NCI-H1048 (cell line): ENCODE measurements at places on chromosomes 5 and 9.

- DNase-seq, result no peak
Measured at GRCh38 chr9:104748359-104749031, 1.0 kb downstream of the NIPSNAP3A start.

DNA sequence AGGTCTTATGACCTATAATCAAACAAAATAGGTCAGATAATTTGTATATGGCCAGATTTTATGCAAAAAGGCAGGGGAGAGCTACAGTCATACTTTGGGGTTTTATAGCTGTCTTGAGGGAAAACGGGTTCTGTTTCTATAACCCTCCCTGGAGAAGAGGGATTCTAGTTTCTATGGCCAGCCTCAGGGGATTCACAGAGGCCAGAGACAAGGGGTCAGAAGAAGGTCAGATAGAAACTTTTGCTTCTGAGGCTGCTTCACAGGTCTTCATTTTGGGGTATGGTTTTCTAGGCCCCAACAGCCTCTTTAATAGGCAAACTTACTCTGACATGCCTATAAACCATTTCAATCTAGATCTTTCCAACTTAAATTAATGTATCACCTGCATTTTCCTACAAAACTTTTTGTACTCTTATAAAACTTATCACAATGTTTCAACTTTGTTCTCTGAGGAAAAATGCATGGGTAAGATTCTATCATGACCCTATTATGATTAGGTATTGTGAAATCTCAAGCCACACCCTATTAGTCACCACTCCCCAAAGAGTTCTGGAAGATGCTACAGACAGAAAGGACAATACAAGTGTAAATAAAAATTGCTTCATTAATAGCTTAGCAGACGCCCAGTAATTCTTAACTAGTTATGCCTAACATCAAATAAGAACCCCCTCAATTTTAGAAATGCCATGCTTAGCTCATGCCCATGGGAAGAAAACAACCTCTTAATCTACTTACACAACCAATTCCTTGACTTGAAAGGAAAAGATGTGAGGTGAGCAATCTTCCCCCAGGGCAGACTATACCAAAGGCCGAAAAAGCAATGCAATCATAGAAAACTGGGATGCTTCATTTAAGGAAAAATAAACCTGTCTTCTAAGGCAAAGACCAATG, 396.6 kb downstream of the TLR4 start:
- DNase-seq, result no peak

DNA sequence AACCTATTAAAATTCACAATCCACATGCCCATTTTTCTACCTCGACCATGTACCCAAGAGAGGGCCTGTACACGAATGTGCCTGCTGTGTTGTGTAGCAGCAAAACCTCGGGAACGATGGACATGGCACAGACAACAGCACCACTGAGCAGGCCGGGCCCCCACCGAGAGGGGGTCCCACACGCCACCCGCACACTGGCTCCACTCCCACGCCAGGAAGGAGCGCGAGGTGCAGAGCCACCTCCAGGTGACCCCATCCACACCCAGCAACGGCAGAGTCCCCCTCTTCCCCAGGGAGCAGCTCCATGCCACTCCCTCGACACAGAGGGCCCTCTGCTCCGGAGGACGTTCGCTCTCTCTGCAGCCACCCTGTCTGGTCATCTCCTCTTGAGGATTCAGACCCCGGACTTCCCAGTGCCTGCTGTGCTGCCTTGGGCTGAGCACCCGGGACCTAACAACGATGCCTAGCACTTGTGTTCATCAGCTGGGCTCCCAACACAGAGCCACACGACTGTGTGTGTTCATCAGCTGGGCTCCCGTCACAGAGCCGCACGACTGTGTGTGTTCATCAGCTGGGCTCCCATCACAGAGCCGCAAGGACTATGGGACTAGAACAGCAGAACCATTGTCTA, 25.3 kb upstream of the ADAMTS2 start:
- no peak for DNase-seq

DNA sequence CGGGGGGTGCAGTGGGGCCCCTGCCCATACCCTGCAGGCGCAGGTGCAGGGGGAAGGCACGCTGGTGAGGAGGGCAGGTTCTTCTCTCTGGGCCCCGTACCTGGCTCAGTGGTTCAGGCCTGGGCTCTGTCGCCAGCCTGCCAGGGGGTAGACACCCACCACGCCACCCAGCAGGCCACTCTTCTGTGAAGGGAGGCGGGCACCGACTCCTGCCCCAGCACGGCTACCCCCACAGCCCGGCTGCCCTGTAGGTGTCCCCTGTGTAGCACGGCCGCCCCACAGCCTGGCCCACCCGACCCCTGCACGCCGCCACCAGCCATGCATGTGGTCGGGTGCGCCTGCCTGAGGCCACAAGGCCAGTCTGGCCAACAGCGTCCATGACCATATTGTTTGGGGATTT, 1.7 kb downstream of the LCN6 start:
- DNase-seq, result no peak

DNA sequence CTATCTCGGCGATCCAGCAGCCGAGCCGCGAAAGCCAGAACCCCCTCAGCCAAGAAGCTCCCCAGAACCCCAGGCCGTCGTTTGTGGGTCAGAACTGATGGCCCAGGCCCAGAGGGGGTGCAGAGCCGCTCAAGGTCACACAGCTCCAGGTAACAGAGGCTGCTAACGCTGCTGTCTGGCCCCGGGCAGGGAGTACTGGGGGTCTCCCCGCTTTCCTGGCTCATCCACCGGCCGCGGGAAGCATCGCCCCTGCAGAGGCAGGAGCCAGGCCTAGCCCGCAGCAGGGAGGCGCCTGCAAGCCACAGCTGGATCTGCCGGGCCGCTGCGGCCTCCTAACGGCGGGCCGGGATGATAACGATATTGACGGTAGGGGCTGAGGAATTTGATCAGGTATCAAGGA, 39.4 kb upstream of the CTSV start:
- no peak for DNase-seq

DNA sequence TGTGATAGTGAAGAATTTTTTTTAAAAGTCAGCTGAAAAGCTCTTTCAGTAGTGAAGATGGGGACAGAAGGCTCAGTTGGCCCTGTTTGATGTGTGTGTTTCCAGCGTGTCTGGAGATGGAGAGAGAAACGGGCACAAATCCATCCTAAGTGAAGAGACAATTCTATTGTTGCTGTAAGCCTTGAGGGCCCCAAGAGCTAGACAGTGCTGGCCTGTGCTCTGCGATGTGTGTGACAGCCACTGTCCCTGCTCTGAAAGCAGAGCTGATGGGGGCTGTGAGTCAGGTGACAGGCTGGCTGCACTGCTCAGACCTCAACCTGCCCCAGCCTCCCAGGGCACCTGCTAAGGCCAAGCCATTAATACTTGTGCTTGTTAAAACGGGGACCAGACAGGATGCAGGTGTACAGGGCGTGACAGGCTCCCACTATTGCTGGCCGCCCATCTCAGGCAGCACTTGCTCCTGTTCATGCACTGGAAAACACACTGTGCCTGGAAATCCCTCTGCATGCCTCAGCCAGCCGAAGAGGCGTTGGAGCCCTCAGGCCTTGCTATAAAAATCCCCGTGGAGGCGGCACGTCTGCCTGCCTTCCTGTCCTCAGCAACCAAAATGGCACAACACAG, 44.6 kb upstream of the SEMA4D start:
- no peak for DNase-seq

GRCh38 chr5:92505925-92506324, 1075.1 kb downstream of the NR2F1-AS1 start:
- DNase-seq, result no peak

GRCh38 chr5:34674187-34674586, 18.1 kb downstream of the RAI14 start:
- DNase-seq, result no peak

DNA sequence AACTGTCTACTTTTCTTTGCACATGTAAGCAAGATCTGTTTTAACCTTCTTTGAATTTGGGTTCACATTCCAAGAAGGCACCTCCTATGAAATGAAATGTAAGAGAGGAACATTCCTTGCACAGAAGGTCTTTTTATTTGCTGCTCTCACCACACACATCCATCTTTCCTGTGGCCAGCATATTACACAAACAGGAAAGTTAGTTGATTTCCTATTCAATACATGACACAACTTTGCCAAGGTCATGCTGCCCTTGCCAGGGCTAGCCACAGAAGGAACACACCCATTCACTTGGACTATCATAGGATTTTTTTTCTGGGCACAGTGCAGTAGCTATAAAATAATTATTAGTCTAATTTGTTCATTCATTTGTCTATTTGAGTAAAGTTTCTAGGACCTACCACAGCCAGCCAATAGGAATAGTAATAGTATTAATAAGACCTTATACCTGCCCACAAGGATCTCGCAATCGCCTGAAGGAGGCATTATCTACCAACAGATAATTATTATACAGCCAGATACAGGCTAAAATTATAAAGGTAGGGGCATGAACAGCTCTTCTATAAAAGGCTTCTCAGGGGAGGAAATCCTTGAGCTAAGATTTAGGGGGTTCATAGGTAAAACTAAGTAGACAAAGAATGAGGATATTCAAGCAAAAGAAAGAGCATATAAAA, 78.1 kb upstream of the NREP start:
- DNase-seq, result no peak

- DNase-seq, result no peak
Measured at GRCh38 chr5:154755361-154756008, at the start of gene LARP1. Gene LARP1, plus strand, starts transcription at chr5:154755377. Its CDS starts 381 bp downstream, at chr5:154755758.

DNA sequence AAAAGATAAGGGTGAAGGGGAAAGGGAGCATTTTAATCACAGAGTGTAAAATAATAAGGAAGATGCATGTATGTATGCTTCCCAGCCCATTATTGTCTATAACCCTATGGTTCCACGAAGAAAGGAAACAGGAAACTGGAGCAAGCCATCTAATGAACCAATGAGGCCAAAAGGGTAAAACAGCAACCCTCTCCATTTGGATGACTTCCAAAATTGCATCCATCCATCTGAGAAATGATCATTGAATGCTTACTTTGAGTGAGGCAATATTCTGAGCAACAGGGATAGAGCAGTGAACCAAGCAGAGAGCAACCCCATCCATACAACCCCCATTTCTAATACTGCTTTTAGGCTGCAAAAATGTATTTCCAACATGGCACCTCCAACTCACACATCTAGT, 46.9 kb downstream of the ARL15 start:
- no peak for DNase-seq

DNA sequence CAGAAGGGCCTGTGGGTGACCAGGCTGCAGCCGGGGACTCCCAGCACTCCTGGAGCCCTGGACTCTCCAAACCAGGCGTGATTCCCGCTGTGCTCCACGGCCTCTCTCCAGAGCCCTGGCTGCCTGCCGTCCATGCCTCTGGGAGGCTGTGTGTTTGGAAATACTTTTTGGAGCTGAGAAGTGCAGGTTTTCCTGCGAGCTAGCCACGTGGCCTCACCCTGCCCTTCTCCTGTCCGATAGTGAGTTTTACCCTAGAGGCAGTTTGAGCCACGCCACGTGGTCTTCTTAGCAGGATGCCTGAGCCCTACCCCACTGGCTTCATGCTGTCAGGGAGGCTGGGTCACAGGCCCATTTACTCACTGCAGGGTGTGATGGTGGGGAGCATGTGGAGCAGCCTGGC, 71.3 kb downstream of the COL5A1 start:
- no peak for DNase-seq

GRCh38 chr5:150847334-150847695, 994 bp downstream of the IRGM start:
- no peak for DNase-seq

DNA sequence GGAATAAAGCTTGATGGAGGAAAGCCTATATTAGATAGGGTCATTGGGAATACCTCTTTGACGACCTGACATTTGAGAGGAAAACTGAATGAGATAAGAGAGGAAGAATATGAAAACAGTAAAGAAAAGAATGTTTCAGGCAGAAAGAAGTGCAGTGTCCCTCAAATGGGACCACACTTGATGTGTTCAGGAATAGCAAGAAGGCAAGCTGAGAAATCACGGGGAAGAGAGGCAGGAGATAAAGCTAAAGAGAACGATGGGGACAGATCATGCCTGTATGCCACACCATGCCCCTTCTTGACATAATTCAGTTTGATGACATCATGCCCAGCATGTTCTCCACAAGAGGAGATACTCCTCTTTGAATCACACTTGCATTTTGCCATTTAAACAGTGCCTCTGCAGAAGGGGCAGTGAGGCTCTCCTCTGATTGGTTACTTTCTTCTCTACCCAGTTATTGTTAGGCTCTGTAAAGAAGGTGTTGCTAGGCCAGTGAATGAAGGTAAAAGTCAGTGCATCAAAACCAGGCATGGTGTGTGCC, 7.6 kb downstream of the AP3S1 start:
- no peak for DNase-seq

- no peak for DNase-seq
Measured at GRCh38 chr5:108181975-108182374, 199.9 kb downstream of the FBXL17 start.

DNA sequence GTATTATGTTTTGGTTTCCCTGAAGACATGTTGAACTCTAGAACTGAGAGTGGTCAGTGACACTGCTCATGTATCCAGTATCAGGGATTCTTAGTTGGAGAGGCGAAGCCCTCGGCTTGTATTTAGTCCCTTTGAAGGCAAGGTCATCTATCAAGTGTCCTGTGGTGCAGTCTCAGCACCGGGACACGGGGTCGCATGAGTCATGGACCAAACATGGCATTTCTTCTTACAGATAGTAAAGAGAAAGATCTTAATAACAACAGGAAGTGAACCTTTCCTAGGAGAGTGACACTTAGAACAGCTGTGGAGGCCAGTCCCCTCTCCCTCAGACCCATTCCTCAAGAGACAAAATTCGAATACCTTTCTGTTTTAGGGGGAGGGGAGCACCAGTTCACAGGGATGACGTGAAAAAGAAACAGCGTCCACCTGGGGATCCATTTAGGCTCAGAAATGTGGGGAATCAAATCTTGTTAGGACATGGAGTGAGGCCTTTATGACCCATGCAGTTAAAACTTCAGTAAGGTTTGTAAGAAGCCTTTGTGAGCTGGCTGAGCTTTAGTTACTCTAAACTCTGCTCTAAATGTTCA, 86.5 kb downstream of the ADGRV1 start:
- no peak for DNase-seq

DNA sequence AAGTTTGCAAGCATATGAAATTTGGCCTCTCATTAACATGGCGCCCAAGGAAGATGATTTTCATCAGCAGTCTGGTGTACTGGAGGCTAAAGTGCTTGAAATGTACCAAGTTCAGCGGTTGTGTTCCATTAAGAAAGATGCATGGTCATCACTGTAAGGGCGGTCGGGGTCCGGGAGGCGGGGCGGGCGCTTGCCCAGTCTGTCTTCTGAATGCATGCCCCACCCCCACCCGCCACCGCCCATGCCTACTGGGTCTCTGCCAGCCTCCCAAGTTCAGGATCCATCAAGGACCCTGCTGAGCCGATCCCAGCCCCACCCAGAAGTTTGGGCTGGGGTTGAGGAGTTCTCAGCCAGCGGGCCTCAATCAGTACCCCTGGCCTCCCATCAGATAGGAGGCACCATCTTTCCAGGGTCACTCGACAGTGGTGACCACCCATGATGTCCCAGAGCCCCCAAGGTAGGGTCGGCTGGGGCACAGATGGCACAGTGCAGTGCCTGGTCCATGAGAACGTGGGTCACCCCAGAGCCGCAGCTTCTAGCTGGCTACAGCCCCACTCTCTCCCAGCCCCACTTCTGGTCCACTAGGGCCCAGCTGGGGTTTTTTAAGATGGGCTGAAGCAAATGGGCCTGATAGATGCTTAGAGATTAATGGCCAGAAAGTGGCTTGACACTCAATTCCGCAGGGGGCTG, 24.4 kb upstream of the PRDM12 start:
- DNase-seq, result no peak
